ENCODE measurements at places on chromosomes 13 and 19.

DNA sequence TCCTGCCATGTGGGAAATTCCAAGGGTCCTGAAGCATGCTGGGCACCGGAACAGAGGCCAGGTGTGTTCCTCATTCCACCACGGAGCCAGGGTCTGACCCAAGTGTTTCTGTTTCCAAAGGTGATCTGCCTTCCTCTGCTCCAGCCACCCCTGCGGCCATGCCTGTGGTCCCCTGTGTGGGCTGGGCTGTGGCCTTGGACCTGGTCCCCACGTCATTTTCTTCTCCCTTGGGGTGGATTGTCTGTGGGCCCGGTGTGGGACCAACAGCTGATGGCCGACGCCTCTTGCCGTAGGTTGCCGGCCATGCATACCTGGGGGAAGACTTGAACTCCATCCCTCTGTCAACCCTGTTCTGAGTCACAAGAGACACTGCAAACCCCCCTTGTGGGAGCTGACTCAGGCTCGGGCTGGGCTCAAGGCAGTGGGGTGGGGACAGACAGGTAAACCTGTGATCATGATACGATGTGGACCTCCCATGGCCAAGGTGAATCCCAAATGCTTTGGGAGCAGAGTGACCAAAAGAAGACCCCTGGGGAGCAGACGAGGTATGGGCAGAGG is 35.0 kb downstream of the ATP11A start:
- no peak for DNase-seq

DNA sequence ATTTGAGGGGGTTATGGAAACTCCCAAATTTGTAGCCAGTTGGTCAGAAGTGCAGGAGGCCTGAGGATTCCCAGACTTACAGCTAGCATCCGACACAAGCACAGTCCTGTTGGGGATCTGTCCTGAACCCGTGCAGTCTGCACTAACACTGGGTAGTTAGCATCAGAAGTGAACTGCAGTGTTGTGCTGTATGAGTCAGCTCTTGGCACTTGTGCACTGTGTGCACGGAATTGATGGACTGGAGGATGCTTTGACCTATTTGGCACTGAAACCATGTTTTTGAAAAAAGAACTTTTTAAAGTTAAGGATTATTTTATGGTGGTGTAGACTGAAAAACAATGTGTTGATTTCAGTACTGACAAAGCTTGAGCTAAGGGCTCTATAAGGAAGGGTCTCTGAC is 279.0 kb downstream of the NHLRC3 start:
- no peak for DNase-seq

- DNase-seq: no peak
These were observed 12.0 kb downstream of the IGFL3 start for GRCh38 chr19:46112527-46112926.

- DNase-seq: peak; percentile 78
These were observed 29.1 kb downstream of the SHISA2 start for GRCh38 chr13:26022538-26023292.

Data from epithelial cell of proximal tubule (primary cell).